ENCODE measurements at places on chromosomes 6 and 20. TPM values are rescaled to one million over a fixed set of nuclear protein-coding genes. Genes with fewer than 3 reads are reported as not detected.

Gene TRPC4AP
- 87.3 TPM for total RNA-seq

Gene TRIM31
- total RNA-seq: not detected

DNA sequence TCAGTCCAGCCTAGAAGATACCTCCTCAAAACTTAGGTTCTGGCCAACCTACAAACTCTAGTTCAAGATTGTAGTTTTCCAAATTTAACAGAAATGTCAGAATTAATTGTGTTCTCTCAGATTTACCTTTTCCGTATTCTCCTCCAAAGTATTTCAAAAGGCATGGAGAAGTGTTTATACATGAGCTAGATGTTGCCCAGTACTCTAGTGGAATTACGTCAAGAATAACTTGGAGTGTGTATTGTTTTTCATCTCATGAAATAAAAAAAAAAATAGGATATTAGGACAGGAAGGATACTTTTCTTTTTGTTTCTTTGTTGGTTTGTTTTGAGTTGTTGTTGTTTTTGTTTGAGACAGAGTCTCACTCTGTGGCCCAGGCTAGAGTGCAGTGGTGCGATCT lies 32.3 kb upstream of the MARCKS start:
- DNase-seq: no peak

- DNase-seq: no peak
These were observed 10.5 kb upstream of the CEP43 start for GRCh38 chr6:166988674-166989201.

- DNase-seq: no peak
These were observed 377.3 kb downstream of the TAF4 start for GRCh38 chr20:61688411-61688810.

DNA sequence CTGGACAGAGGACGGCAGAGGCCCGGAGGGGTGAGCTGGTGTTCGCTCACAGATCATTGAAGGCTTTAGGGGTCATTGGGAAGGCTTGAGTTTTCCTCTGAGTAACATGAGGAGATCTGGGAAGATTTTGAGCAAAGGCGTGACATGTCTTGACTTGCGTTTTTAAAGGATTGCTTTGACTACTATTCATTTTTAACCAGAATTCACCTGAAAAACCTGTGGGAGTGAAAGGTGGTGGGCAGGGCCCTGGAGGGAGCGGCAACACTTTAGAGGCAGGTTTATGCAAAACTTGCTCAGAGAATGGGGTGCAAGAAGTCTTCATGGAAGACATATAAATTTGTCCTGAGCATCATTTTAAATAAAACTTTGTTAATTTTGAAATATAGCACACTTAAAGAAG lies 72.2 kb upstream of the EEF1E1 start:
- DNase-seq: no peak

DNA sequence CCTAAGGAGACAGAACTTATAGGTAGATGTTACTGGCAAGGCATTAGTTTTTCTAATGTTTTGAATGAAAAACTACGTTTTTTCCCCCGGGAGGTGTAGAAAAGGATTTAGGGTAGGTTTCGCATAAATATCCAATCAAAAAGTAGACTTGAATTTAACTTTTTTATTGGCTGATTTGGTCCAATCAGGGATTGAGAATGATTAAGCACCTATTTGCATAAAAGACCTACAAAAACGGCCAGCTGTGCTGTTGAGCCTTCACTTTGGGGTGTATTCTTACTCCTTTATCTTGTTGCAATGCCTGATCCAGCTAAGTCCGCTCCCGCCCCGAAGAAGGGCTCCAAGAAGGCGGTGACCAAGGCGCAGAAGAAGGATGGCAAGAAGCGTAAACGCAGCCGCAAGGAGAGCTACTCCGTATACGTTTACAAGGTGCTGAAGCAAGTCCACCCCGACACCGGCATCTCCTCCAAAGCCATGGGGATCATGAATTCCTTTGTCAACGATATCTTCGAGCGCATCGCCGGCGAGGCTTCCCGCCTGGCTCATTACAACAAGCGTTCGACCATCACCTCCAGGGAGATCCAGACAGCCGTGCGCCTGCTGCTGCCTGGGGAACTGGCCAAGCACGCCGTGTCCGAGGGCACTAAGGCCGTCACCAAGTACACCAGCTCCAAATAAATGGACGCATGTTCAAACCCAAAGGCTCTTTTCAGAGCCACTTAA lies 113.5 kb upstream of the BTN3A2 start:
- DNase-seq: no peak

GRCh38 chr6:88619951-88620350 lies 343.5 kb downstream of the RNGTT start:
- DNase-seq: no peak

DNA sequence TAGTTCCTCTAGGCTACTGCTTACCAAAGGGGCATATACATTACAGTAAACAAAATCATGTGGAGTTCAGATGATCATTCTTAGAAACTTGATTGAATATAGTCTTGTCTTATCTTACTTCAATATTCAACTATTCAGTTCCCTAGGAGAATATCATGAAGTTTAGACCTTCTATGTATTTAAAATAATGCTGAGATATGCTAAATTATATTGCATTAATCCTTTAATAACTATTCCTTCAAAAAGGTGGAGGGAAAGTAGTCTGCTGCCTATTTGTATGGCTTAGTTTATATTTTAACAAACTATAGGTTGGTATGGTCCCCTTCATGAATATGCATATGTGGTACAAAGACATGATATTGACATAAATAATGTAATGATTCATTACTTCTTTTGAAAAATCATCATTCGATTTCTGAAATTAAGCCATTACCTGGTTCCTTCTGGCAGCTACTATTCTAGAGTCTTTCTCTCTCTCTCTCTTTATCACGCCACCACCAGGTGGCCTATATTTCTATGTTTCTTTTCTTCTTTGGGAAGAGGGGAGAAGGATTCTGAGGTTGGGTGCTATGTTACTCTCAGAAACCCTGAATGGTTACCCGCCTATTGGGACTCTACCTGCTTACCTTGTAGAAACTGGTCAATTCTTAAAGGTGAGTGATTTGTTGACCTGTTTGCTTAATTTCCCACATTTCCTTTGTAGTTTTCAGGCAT lies 855.8 kb downstream of the HACE1 start:
- DNase-seq: no peak

- no peak for DNase-seq
These were observed 58.0 kb upstream of the SALL4 start for GRCh38 chr20:51860111-51860882.

DNA sequence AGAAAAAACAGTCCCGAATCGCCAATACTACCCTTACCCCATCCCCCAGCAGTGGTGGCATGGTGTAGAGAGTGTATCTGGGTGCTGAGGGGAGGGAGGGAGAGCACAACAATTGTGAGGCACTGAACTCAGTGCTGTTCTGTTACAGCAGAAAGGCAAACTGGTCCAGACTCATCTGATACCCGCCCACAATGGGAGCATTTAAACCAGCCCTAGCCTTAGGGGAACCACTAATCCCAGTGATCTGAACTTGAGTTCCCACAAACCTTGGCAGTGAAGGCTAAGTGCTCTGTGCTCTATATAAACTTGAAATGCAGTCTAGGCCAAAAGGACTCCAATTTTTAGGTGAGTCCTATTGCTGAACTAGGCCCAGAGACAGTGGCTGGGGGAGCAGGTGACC lies 666.4 kb upstream of the PTCHD4 start:
- DNase-seq: no peak

Gene KIFC1
- total RNA-seq: 3.2 TPM

DNA sequence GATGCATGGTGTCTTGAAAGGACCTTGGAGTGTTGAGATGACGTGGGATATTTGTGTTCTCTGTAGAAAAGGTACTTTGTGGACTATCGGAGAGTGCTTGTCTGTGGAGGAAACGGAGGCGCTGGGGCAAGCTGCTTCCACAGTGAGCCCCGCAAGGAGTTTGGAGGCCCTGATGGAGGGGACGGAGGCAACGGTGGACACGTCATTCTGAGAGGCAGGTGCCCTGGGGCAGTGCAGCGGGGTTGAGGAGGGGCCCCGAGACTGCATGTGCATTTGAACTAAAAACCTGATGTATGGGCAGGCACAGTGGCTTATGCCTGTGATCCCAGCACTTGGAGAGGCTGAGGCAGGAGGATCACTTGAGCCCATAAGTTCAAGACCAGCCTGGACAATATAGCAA lies 12.9 kb downstream of the MTG2 start:
- no peak for DNase-seq

DNA sequence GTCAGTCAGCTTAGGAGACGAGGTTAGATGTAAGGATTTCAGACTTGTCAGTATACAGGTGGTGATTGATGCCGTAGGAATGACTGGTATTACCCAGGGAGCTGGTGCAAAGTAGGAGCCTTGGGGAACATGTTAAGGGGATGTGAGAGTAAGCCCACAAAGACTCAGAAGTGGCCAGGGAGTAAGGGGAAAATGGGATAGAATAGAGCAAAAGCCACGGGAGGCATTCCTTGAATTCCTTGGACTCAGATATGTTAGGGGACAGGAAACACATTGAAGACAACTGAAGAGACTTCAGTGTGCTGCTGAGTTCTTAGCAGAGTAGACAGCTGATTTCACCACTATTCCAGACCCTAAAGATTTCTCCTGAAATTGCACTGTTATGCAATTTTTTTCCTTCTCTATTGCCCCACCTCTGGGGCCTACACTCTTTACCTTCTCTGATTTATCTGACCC lies 1.2 kb upstream of the ACAT2 start:
- DNase-seq: no peak

DNA sequence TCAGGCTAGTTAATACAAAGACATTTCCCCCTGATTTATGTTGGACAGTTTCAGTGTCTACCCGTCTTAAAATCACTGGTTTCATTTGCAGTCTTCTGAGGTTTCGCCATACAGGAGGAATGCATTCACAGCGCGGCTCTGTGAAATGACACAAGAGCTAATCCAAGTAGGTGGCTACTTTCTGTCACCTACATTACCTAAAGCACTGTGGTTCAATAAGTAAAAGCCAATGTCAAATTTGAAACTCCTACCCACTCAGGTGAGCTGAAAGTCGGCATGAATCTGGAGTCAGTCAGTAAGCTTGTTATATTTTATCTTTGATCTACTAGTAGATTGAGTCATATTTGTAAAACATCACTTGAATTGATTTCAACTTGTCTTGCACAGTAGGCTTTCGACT lies 370.8 kb downstream of the LAMA2 start:
- no peak for DNase-seq

- DNase-seq: no peak
These were observed 463.9 kb upstream of the JAG1 start for GRCh38 chr20:11137688-11138087.

DNA sequence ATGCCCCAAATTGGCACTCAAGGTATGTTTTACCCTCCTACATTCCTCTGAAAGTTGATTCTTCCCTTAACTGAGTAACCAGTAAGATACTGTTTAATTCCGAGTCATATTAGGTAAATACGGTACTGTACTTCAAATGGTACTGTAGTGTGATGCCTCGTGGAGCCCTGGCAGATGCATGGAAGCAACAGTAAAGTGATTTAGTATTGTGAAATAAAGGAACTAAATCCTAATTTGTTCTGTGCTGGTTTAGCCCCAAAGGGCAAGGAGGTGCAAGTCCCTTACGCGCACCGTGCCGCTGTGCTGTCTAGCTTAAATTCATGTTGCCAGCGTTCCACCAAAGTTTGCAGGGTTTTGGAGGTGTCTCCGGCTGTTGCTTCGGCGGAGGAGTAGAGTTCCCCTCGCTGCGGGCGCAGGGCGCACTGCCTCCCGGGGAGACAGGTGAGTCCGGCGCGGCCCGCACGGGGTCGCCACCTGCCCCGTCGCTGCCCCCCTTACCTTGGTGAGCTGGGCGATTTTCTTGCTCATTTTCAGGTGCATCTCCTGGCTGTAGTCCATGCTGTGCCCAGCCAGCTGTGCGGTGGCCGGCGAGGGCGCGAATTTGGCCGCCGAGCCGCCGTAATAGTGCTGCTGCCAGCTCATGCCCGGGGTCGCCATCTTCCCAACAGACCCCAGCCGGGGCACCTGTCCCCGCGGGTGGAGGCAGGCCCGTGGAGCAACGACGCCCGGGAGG lies 655 bp downstream of the FAM184A start:
- peak; percentile 62 for DNase-seq

- DNase-seq: no peak
These were observed 33.8 kb upstream of the CD83 start for GRCh38 chr6:14083751-14084150.

Gene SAMD3
- total RNA-seq: not detected

GRCh38 chr6:149446791-149447376 lies 37.9 kb downstream of the ZC3H12D start:
- no peak for DNase-seq

Gene LTV1
- total RNA-seq: 18.1 TPM

Gene RNF144B
- 27.8 TPM for total RNA-seq

Gene SLC22A16
- not detected for total RNA-seq

- no peak for DNase-seq
These were observed 60.8 kb upstream of the CARMIL1 start for GRCh38 chr6:25218346-25218745.

DNA sequence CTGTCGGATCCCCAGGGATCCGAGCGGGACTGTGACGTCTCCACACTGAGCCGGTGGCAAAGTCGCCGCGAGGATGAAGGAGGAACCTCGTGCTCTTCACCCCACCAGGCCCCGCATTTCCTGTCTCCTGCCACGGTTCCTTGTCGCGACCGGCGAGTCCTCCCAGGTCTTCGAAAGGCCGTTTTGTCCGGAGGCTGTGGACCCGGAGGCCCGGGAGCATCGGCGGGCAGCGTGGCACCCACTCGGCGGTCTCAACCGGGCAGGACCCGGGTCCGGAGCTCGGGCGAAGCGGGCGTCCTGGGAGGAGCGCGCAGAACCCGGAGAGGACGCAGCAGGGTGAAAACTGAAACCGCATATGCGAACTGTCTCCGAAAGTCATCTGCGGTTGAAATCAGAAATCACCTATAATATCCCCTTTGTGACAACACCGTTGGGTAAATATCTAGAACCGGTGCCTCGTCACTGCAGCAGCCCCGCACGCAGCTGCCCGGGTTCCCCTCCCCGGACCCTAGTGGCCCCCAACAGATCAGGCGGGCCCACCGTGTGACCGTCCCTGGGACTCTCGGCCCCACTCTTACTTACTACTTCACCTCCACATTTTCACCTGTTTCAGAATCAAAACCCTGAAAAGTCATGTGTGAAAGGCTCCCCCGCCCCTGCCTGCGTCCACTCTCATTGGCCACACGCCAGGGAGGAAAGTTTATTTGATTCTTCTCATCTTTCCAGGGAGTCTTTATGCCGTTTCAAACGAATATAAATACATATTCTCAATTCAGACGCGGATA lies 3.1 kb upstream of the ULBP2 start:
- no peak for DNase-seq

GRCh38 chr6:33962246-33963027 lies 158.6 kb upstream of the MLN start:
- DNase-seq: peak; percentile 42

DNA sequence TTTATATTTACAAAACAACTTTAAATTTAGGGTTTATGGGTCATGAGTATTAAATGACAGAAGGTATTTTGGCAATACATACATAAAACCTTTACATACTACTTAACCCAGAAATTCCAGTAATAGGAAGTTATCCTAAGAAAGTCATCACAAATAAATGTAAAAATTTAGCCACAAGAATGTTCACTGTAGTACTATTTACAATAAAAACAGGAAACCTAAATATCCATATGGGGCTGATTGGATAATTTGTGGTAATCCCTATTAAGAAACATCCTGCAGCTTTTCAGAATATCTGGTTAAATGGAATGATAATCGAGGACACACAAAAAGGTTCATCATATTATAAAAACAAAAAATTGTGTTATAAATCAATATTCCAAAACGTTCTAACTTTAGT lies 44.4 kb downstream of the TRAM2 start:
- DNase-seq: no peak
